Activated naive CD4-positive, alpha-beta T cell (primary cell): ENCODE measurements at places on chromosomes 11 and 22.

- no peak for DNase-seq
Measured at GRCh38 chr11:111795334-111795985, 29.3 kb upstream of the PPP2R1B start.

DNA sequence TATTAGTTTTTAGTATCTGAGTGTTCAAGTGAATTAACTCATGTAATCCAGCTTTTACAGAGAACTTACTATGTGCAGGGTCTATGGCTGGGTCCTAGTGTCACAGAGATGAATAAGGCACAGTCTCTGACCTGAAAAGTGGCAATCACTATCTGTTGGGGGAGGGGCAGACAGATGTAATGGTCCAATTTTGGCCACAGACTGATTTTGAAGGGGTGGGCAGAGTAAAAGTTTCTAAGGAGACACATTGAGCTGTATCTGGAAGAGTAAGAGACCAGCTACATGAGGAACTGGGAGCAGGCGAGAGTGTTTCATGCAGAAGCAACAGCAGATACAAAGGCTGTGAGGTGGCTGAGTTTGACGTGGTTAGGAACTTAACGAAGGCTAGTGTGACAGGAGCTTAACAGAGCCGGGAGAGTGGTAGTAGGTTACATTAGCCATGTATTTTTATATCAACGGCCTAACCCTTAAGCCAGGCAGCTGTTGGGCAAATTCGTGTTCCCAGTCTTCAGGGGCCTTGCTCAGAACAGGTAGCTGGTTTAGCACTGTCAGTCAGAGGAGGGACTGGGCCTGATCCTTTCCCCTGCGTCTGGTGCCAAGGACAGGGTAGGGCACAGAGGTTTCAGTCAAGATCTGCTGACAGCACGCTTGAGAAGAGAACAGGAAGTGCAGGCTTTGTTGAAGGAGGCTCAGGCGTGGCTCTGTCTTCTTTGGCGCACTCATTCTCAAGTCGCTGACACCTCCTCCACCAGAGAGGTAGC, 1.4 kb upstream of the STIM1 start:
- DNase-seq: no peak

- no peak for DNase-seq
Measured at GRCh38 chr11:414318-414857, 411 bp downstream of the SIGIRR start.

DNA sequence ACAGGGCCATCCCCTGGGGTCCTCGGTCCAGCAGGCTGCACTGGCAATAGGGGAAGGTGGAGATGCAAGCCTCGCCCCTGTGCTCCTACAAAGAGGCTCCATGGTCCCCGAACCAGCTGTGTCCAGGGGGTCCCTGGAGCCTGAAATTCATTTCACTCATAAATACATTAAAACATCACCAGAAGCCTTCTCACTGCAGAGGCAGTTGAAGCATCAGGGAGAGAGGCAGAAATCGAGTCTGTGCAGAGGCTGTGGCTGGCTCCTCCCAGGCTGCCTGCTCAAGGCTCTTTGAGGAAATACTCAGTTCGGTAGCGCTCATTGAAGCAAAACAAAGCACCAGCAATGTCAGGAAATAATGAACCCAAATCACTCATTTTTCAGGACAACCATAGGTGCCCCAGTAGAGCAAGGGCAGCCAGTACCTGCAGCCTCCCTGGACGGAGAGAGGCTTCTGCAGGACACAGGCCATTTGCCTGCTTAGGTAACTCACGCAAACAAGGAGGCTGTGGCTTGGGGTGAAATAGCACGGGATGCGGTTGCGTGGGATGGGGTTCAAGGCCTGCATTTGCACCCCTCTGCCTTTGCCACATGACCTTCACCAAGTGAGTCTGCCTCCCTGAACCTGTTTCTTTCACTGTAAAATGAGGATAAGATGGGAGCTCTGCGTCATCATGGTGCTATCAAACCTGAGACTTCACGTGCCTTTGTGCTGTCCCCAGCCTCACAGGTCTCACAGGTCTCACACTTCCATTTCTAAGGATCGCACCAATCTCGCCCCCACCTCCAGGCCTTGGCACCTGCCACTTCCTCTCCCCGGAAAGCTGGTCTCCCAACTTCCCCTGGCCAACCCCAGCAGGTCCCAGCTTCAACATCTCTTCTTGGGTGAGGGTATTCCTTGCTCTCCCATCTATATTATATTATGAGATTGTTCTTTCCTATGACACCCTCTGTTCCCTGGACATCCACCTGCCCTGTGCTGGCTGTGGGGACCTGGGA, 84.3 kb upstream of the SHISAL1 start:
- no peak for DNase-seq

DNA sequence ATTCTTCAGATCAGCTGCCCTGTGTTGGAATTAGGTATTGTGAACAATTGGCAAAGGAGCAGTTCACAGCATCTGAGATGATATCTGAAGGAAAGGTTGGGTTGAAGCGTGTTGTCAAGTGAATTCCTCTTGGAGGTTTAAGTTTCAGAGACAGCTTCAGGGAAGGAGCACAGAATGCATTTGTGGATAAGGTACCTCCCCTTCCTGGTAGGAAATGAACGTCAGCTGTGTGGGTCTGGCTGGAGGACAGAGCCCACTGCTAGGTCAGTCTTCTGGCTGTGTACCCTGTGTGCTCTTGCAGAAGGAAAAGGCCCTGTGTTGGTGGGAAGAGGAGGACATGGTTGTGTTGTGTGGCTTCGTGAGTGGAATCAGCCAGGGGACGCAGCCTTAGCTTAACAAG, 88.1 kb upstream of the GAL start:
- DNase-seq: no peak
